ENCODE measurements at places on chromosomes 12 and 14.

DNA sequence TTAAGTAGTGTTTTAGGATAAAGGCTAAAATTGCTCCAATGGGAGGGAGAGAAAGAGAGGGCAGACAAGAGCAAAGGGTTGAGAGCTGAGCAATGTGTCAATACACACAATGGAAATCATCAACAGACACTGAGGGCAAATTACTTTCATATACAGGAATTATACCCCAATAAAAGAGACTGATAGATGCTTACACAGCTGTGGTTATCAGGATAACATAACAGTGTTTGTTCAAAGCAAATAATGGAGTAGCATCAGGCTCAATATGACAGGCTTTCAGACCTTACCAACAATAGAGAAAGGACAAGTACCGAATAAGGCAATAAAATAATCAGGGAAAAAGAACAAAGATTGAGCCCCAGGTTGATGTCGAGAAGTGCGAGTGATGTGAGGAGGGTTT is 53.4 kb upstream of the DIO2 start:
- no peak for DNase-seq
- H3K4me3 ChIP-seq = no peak overlapping the region
- H3K27me3 ChIP-seq = no peaks in the 10 kb centered on the region
- H3K4me1 ChIP-seq = no peaks in the 10 kb centered on the region
- no peaks in the 10 kb centered on the region for H3K36me3 ChIP-seq
- no peak overlapping the region for H3K27ac ChIP-seq

- peak; percentile 73 for DNase-seq
- H3K36me3 ChIP-seq = no peaks in the 10 kb centered on the region
- H3K27me3 ChIP-seq = no peaks in the 10 kb centered on the region
- peaks cover 2% of the 10 kb centered on the region for H3K4me1 ChIP-seq
- peak overlapping the region; percentile 90 for H3K27ac ChIP-seq
These were observed 780 bp downstream of the TBC1D15 start for GRCh38 chr12:71840231-71840847.

DNA sequence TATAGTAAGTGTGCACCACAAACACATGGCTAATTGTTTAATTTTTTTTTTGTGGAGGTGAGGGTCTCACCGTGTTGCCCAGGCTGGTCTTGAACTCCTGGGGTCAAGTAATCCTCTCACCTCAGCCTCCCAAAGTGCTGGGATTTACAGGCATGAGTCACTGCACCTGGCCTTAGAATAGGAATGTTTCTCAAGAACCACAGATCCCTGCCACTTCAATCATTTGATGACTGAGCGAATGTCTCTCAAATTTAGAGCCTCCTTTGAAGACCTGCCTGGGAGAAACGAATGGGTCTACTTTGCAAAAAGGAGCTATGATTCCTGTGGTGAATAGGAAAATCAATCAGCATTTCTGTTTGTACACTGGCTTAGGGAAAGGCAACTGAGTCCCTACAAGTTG is 33.5 kb upstream of the CHST11 start:
- no peak overlapping the region for H3K4me3 ChIP-seq
- peaks cover 4% of the 10 kb centered on the region for H3K4me1 ChIP-seq
- H3K27me3 ChIP-seq = no peaks in the 10 kb centered on the region
- DNase-seq = peak; percentile 18
- no peaks in the 10 kb centered on the region for H3K36me3 ChIP-seq
- H3K27ac ChIP-seq = no peak overlapping the region

GRCh38 chr12:12017798-12018197 is 52.9 kb upstream of the BCL2L14 start:
- DNase-seq = no peak
- H3K4me1 ChIP-seq = no peaks in the 10 kb centered on the region
- no peaks in the 10 kb centered on the region for H3K36me3 ChIP-seq
- H3K27ac ChIP-seq = no peak overlapping the region

- no peaks in the 10 kb centered on the region for H3K27me3 ChIP-seq
- H3K27ac ChIP-seq = no peak overlapping the region
- no peak overlapping the region for H3K4me3 ChIP-seq
- no peak for DNase-seq
These were observed 811 bp upstream of the FBRSL1 start for GRCh38 chr12:132489078-132489601.

- no peaks in the 10 kb centered on the region for H3K27me3 ChIP-seq
- DNase-seq = peak; percentile 26
- no peak overlapping the region for H3K27ac ChIP-seq
- peaks cover 24% of the 10 kb centered on the region for H3K4me1 ChIP-seq
- H3K4me3 ChIP-seq = no peak overlapping the region
- no peaks in the 10 kb centered on the region for H3K36me3 ChIP-seq
These were observed 51.4 kb downstream of the VCPKMT start for GRCh38 chr14:50064993-50065392.

- no peaks in the 10 kb centered on the region for H3K4me1 ChIP-seq
- H3K4me3 ChIP-seq = no peak overlapping the region
- H3K27me3 ChIP-seq = no peaks in the 10 kb centered on the region
- no peak for DNase-seq
- no peak overlapping the region for H3K27ac ChIP-seq
These were observed 235.6 kb upstream of the RPL10L start for GRCh38 chr14:46887144-46887543.
